Smooth muscle cell of bladder (primary cell): ENCODE measurements at places on chromosomes 6 and 20. TPM values are rescaled to one million over a fixed set of nuclear protein-coding genes. Genes with fewer than 3 reads are reported as not detected.

Gene IRF4
- 0.14 and 0.65 TPM in 2 replicates for total RNA-seq

Gene CYP39A1
- total RNA-seq, result 14.7 and 22.6 TPM in 2 replicates

Gene MAP7
- total RNA-seq, result 3.7 and 3.8 TPM in 2 replicates

Gene SLC17A9
- 9.4 TPM in 2 replicates for total RNA-seq

Gene ABHD16B
- not detected in 2 replicates for total RNA-seq

Gene ULBP2
- 2.6 and 2.7 TPM in 2 replicates for total RNA-seq
